ENCODE measurements at places on chromosomes 7 and 10. TPM values are rescaled to one million over a fixed set of nuclear protein-coding genes. Genes with fewer than 3 reads are reported as not detected.

Gene RBP4
- total RNA-seq = 0.09 TPM

Gene RPP30
- total RNA-seq = 29.8 TPM

Gene TMEM130
- 0.30 TPM for total RNA-seq

Gene PLEKHS1
- total RNA-seq = not detected

Gene MMP21
- not detected for total RNA-seq

Gene CYP2E1
- total RNA-seq = 0.89 TPM

Gene MMD2
- not detected for total RNA-seq

Gene UCN3
- total RNA-seq = not detected

Gene SH3PXD2A
- 77.4 TPM for total RNA-seq

All from smooth muscle cell of the umbilical artery (primary cell).